ENCODE measurements at places on chromosomes 3 and 15. TPM values are rescaled to one million over a fixed set of nuclear protein-coding genes. Genes with fewer than 3 reads are reported as not detected.

- DNase-seq, result no peak
Measured at GRCh38 chr15:89486726-89487050, 9.7 kb downstream of the RHCG start.

GRCh38 chr3:28553175-28553574 is 204.6 kb upstream of the AZI2 start:
- no peak for DNase-seq

DNA sequence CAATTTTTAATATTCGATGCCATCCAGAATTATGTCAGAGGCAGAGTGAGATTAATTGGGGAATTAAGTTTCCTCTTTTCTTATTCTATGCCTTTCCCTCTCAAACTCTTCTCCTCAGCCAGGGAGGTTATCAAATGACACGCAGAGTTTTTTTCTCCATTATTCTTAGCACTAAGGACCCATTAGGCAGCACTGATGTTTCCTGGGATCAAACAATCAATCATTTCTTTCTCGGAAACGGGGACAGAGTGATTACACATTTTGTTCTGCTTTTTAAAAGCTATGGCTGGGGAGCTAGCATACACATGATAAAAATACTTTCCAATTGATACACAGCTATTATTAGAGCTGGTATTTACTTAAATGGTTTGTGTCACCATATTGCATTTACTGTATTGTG is 35.3 kb upstream of the PSMD6 start:
- no peak for DNase-seq

DNA sequence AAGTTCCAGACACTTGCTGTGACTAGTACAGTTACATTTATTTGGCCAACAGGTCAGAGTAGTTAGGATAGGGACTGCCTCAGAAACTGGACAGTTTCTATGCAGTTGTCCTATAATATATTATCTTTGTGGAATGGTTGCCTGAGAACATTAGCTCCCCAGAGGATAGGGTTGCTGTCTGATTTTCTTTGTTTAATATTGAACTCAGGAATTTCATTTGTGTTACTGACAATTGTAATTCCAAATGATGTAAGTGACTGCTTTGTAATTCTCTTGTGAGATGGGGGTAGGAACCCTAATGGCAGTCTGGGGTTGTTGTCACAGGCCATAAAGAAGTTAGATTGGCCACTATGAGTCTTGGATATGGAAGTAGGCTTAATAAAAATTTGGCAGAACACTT is 2.2 kb downstream of the NXPE3 start:
- peak; percentile 3 for DNase-seq

DNA sequence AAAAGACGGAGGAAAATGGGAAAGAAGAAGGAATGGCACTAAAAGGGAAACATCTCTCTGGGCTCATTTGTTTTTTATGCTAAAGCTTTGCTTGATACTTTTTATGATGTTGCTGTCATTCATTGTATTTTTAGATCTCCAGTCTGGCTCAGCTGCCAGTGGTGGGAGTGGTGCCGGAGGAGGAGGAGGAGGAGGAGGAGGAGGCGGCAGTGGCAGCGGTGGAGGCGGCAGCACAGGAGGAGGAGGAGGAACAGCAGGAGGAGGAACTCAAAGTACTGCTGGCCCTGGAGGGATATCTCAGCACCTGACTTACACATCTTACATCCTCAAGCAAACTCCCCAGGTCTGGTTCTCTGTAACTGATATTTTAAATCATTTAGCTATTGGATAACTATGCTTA is 49.6 kb downstream of the MAP6D1 start:
- no peak for DNase-seq

DNA sequence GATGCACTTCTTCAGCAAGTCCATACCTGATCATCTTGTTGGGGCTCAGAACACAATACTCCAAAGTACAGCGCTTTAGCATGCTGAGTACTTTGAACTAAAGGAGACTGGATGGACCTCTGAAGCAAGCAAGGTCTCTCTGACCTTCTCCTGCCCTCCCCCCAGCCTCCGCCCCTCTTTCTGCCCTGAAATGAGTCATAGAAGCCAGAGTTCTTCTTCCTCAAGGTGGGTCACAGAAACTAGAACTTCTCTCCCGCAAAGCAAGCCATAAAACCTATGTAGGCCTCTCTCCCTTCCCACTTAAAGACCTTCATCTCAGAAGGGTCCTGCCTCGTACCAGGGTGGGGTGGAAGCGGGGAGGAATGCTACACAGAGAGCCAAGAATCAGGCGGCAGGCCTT is 230.5 kb upstream of the PROK2 start:
- no peak for DNase-seq

GRCh38 chr3:165346503-165346902 is 150.3 kb upstream of the SLITRK3 start:
- DNase-seq, result no peak

DNA sequence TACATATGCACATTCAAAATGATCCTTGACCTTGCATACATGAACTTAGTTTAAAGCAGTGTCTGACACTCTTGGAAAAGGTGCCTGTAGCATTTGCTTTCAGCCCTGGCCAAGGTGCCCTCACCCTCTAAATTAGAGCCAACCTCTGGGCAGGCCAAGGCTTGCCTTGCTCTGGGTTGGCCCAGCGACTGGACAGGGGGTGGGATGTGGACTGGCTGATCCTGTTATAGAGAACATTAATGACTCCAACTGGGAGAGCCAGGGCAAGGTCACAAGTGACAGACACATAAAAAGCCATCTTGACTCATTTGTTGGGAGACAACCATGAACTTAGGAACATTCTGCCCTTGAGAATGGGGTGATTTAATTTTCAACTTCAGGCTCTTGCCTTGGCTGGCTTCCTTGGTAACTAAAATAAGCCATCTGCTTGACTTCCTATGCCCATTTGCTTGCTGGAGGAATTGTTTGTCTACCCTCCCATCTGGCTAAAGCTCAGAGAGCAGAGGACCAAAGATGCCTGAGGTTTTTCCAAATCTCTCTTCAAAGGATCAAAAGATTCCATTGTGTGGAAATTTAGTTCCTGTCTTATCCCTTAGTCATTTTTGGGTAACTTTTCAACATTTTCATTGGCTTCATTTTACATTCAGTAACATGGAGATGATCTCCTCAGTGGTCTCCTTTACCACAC is 403.7 kb downstream of the SOX2 start:
- DNase-seq, result no peak

- DNase-seq, result peak; percentile 7
Measured at GRCh38 chr15:41284427-41285177, 47.8 kb downstream of the OIP5 start.

GRCh38 chr3:79406175-79406574 is 361.6 kb downstream of the ROBO1 start:
- no peak for DNase-seq

GRCh38 chr3:20246662-20247061 is 60.7 kb upstream of the SGO1 start:
- no peak for DNase-seq

DNA sequence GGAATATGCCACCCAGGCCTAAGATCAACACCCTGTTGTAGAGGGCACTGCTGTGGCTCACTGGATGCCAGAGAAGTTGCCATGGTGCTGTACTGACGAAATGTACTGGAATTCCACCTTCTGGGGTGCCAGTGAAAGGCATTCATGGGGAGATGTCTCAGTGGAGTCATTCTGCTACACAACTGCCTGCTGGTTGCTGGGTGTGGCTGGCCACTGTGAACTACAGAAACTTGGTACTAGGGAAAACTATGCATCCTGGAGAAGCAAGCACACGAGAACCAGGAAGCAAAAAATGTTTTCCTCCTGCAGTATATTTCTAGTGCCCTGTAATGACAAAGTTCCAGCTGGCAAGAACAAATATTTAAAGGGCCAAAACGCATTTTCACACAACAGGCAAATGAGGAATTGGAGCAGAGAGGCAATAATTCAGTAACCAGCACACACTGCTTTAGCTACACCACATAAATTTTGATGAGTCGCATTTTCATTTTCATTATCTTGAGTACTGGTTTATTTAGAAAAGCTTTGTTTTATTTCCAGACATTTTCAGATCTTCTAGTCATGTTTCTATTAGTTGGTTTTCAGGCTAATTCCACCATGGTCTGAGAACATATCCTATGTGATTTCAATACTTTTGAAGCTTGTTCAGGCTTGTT is 18.3 kb upstream of the RFX7 start:
- DNase-seq, result peak; percentile 59

DNA sequence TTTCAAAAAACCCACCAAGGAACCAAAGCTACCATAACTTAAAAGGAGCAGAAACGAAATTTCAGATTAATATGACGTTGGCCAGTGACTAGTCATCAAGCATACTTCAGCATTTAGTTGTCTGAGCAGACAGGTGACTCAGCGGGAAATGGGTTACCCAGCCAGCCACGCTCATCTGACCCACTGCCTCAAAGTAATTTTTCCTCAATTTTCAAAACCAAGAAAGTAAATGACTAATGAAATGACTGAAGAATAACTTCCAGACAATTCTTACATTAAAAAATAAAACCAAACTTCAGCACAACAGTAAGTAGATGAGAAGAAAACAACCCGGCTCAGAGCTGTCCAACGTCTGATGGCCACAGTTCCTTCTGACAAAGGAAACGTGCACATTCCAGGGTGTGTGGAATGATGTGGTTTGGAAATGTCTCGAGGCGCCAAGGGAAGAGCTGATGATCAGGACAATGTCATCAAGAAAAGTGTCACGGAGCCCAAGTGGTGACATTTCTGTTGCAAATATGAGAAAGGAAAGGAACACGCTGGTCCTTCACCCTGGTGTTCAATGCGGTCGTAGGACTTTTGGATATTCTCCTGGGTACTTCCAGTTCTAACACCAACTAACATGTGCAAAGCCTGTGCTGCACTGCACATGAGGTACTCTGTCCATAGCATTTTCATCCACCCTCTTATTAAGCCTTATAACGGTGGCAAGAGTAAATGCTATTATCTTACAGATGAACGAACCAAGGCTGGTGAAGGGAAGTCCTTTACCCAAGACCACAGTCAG is 79.1 kb downstream of the FOXP1 start:
- peak; percentile 85 for DNase-seq

DNA sequence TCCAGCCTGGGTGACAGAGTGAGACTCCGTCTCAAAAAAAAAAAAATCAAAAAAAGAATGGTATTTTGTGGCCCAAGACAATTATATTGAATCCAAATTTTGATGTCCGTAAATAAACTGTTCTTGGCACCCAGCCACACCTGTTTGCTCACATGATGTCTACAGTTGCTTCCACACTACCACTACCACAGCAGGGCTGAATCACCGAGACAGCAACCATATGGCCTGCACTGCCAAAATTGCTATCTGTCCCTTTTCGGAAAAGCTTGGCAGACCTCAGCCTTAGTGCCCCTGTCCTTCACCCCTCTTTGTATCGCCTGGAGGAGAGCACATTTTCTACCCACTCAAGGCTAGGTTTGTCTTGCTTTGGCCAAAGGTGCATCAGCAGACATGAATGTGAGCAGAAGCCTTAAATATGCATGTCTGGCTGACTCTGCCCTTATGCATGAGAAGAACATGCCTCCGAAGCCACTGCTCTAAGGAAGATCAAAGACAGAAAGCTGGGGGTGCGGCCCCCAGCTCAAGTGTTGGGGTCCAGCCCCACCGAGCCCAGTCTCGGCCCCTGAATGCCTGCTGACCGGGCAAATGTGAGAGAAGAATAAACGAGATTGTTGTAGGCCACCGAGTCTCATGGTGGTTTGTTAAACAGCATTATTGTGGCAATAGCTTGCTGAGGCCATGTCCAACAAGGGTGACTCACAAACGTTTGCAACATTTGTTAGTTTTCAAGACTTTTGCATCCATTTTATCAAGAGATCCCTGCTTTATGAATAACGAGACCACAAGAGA is 108.1 kb downstream of the TPRA1 start:
- DNase-seq, result no peak

GRCh38 chr3:150344079-150344759 is 63.9 kb upstream of the TSC22D2 start:
- no peak for DNase-seq

GRCh38 chr15:31560643-31561042 is 234.0 kb downstream of the KLF13 start:
- no peak for DNase-seq

DNA sequence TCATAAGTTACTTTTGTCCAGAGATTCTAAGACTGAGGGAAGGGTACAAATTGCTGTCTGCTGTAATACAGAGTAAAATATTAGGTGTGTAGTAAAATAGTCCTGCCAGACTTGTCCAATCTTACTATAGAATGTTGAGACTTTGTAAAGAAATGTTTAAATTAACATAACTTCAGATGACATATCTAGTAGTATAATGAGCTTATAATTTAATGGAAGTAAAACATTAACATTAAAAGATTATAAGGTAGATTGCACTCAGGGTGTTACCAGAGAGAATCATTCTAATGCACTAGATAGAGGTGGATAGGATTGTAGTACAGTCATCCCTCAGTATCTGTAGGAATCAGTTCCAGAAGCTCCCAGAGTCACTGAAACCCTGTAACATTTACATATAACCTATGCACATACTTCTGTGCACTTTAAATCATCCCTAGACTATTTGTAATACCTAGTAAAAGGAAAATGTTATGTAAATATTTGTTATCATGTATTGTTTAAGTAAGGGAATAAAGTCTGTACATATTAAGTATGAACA is 130.8 kb downstream of the LMLN start:
- DNase-seq, result no peak

DNA sequence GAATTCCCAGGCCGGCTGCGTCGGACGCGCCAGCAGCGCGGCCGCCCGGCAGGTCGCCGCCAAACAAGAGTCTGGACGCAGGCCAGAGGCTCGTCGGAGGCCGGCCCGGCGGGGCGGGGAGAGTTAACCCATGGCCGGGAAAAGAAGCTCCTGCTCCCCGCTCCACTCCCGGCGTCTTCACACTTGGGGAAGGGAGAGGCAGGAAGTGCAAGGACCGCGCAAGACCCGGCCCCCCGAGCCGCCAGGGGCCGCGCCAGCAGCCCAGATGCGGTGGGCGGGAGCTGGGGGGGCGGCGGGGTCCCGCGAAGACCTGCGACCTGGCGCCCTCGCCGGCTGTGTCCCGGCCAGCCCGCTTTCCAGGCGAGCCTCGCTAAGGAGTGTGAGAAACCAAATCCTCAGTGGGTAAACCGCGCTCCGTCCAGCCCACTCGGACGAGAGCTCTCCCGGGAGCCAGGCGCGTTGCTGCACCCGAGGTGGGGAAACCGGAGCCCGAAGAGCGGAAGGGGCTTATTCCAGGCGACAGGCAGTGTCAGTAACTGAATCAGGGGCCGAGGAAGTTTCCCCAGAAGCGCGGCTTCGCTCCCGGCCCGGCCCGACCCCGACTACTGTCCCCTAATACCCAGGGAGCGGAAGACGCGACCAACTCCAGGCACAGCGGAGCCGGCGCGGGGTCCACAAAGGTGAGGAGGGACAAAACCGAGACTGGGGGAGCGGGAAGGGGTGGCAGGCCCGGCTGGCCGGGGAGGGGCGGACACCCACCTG is 721 bp downstream of the ADAMTS7 start:
- DNase-seq, result peak; percentile 37

GRCh38 chr3:5026046-5026362 is 46.8 kb downstream of the BHLHE40 start:
- DNase-seq, result no peak

GRCh38 chr15:68232449-68232848 is 2.9 kb upstream of the CLN6 start:
- no peak for DNase-seq

GRCh38 chr3:172317984-172318383 is 130.3 kb downstream of the GHSR start:
- DNase-seq, result peak; percentile 13

PRTG gene
- polyA plus RNA-seq, result 5.9 TPM

GOLGA8J gene
- polyA plus RNA-seq, result 0.07 TPM

KCNH8 gene
- polyA plus RNA-seq, result not detected

TMEM108 gene
- polyA plus RNA-seq, result not detected

ADAMTSL3 gene
- polyA plus RNA-seq, result 0.51 TPM
